A549 treated with CpdA at 1 μM for 4 hours (cell line): ENCODE measurements at places on chromosomes 12 and 14. TPM values are rescaled to one million over a fixed set of nuclear protein-coding genes. Genes with fewer than 3 reads are reported as not detected.

Gene NTF3
- total RNA-seq: not detected in 5 replicates

Gene FBRSL1
- total RNA-seq: 60.7 to 85.8 TPM (median 75.6 TPM) in 5 replicates

Gene CYP27B1
- total RNA-seq: 1.4 to 3.7 TPM (median 2.3 TPM) in 5 replicates

Gene ASIC1
- total RNA-seq: 4.8 to 7.1 TPM (median 5.9 TPM) in 5 replicates

Gene SLC6A13
- 0.21 to 0.66 TPM (median 0.51 TPM) in 4 of 5 replicates, not detected in the other for total RNA-seq

Gene HAL
- total RNA-seq: 0.06 to 0.49 TPM (median 0.17 TPM) in 5 replicates

Gene PDZRN4
- not detected in 5 replicates for total RNA-seq

Gene KRT2
- 0.03 TPM in 1 of 5 replicates, not detected in the others for total RNA-seq

Gene AQP2
- not detected in 5 replicates for total RNA-seq

Gene CPNE6
- not detected in 5 replicates for total RNA-seq

Gene STAB2
- total RNA-seq: not detected in 5 replicates

Gene CLECL1
- not detected in 5 replicates for total RNA-seq

Gene ENDOU
- total RNA-seq: not detected in 5 replicates

Gene SNX6
- total RNA-seq: 69.1 to 113 TPM (median 76.7 TPM) in 5 replicates

Gene SSPN
- total RNA-seq: 0.33 to 0.84 TPM (median 0.58 TPM) in 5 replicates

Gene FGD4
- 0.98 to 2.5 TPM (median 1.8 TPM) in 5 replicates for total RNA-seq

Gene ANKRD33
- total RNA-seq: 0.08 TPM in 1 of 5 replicates, not detected in the others

Gene IQSEC3
- not detected in 5 replicates for total RNA-seq

Gene TAS2R8
- not detected in 5 replicates for total RNA-seq

Gene PLXNC1
- total RNA-seq: 0.06 to 0.38 TPM (median 0.12 TPM) in 5 replicates

Gene RBM19
- total RNA-seq: 16.4 to 19.1 TPM (median 18.2 TPM) in 5 replicates

Gene HOXC12
- not detected in 5 replicates for total RNA-seq

Gene CACNA1C
- 0.03 to 0.09 TPM (median 0.08 TPM) in 4 of 5 replicates, not detected in the other for total RNA-seq
